ENCODE measurements at places on chromosomes 1 and 21.

- no peak for DNase-seq
These were observed 51.5 kb downstream of the APP start for GRCh38 chr21:26118938-26119540.

- peak; percentile 78 for DNase-seq
These were observed 2.2 kb downstream of the FBXO28 start for GRCh38 chr1:224116131-224116530.

GRCh38 chr1:15402809-15403450, 6.8 kb upstream of the EFHD2 start:
- DNase-seq = no peak

GRCh38 chr1:32939655-32940371, 24.8 kb downstream of the RNF19B start:
- DNase-seq = no peak

DNA sequence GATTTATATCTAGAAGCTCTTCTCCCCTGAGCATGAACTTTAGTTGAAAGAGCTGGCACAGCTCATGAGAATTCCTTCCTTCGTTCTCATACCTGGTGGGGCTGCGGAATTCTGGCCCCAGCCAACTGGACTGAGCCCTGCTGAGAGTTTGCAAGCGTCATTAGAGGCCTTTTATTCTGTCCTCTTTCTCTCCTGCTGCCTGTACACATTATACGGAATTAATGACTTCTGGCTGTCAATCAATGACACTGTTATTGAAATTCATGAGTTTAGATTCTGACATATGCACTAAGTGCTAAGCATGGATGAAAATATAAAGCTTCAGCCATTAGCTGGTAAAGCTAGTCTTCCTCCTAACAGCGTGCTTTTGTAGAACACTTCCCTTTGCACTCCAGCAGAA, 27.5 kb downstream of the KAZN start:
- DNase-seq = no peak

DNA sequence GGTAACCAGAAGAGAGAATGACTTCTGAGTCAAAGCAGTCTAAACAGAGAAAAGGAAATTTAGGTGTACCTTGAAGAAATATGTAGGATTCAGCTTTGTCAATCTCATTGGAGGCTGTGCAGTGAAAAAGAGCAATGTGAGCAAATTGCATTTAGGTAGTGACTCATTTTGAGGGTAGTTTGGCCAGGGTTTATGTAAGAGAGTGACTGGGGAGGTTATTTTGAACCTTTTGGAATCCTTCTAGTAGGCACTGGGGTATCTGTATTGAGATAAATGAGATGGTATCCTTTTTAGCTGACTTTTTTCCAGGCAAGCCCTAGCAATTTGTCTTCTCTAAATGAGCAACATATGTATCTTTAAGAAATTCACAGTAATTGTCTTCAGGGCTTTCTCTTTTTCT, 95.9 kb downstream of the DISP1 start:
- no peak for DNase-seq

DNA sequence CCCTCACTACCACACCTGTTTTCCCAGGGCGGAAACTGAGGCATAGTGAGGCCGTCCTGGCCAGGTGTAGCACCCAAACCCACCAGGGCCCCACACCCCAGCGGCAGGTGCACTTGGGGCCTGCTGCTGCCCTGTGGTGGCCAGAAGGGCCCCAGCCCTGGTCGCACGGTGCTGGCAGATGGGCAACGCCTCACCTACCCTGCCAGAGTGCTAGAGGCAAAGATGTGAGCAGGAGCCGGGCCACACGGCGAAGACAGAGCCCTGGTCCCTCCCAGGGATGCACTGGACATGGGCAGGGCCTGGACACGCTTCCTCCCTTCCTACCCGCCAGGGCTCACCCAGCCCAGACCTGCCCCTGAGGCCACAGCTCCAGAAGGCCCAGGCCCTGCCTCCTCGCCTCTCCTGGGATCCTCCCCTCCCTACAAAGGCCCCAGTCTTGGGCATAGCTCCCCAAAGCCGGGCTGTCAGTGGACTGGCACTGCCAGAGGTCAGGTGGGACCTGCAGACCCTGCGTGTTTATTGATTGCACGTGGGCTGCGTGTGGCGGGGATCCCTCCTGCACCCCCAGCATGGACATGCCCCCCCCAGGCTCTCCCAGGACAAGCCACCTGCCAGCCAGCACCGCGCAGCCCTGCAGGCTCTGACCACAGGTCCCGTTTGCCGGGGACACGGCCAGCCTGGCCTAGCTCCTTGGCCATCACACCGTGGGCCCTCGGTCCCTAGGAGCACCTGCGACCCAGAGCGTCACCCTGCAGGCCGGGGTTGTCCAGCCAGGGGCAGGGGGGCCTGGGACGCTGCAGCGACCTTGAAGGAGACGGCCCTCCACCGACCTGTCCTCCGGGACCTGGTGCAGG, 44.1 kb downstream of the MEGF6 start:
- DNase-seq = no peak

DNA sequence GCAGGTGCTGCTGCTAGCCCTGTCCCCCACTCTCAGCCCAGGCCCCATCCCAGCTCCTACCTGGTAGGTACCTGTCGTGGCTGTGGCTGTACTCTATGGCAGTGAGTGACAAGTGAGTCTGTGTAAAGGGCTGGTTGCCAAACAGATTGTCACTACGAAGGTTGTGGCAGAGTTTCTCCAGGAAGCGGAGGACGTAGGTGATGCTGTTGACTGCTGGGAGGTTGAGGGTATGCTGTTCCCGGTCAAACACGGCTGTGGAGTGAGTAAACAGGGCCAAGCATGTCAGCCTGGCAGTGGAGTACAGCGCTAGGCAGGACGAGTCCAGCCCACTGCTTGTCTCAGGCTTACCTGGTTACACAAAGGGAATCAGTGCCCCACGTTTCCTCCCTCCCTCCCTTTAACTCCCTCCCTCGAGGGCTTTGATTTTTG, 24.8 kb upstream of the SLFNL1 start:
- DNase-seq = no peak

DNA sequence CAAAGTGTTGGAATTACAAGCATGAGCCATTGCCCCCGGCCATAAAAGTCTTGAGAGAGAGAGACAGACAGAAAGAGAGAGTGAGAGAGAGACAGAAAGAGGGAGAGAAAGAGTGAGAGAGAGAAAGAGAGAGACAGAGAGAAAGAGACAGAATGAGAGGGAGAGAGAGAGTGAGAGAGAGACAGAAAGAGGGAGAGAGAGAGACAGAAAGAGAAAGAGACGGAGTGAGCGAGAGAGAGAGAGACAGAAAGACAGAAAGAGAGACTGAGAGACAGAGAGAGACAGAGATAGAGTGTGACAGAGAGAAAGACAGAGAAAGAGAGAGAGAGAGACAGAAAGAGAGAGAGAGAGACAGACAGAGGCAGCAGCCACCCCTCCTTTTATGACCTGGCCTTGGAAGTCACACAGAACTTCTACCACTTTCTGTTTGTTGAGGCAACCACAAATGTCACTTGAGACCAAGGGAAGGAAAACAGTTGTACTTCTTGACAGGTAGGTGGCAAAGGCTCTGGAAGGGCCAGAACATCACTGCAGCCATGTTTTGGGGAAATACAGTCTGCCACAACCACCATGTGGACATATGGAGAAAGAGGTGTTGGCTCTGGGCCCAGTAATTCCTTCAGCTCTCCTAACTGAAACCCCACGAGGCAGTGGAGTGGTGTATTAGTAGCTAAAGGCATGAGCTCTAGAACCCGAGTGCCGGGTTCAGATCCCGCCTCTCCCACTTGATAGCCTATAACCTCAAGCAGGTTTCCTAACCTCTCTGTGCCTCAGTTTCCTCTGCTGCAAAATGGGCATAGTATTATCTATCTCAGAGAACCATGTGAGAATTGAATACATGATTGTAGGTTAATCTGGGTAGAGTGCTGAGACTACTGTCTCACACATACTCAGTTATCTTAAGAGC, 50.6 kb downstream of the TNFRSF8 start:
- DNase-seq = no peak

DNA sequence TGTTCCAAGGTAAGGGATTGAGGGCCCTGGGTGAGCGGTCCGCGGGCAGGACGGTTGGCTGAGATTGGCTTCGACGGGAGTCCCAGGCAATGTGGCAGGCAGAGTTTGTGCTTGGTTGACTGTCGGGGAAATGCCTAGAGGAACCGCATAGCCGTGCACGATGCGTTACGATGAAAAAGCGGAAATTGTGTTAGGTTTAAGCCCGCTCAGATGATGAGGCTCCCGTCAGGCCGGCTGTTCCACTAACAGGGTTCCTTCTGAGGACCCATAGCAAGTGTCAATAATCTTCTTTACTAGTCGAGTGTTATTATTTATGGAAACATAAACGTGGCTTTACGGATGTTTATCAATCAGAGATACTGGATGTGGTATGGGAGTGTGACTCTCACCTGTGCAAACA, 117.8 kb upstream of the COL6A1 start:
- no peak for DNase-seq

GRCh38 chr1:231953660-231954059, 327.1 kb downstream of the DISC1 start:
- no peak for DNase-seq

All from OCI-LY7 (cell line).